HT1080 (cell line): ENCODE measurements at places on chromosomes 5 and 9. TPM values are rescaled to one million over a fixed set of nuclear protein-coding genes. Genes with fewer than 3 reads are reported as not detected.

GRCh38 chr9:111842313-111842712 is 47.6 kb upstream of the SHOC1 start:
- DNase-seq, result no peak

GRCh38 chr9:112378328-112379176 is 1.4 kb upstream of the HSDL2 start:
- peak; percentile 27 for DNase-seq

GRCh38 chr5:175325681-175326080 is 118.3 kb downstream of the DRD1 start:
- no peak for DNase-seq

DNA sequence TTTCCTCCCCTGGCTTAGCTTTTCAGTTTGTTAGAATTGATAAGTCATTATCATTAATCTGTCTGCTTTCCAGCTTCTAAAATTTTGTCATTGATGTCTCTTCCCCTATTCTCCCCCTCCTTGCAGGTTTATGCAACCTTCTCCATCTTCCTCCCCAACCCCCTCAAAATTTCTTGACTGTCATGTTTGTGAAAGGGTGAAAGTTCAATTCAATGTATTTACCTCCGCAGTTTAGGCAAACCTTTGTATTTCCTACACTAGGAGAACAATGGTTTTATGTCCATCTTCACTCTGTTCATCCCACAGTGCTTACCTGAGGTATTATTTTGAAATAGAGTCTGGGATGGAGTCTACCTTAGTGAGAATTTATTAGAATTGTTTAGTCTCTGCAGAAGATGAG is 117.9 kb downstream of the ALDH1A1 start:
- no peak for DNase-seq

- no peak for DNase-seq
Observed at GRCh38 chr5:137712139-137712667, 23.7 kb downstream of the KLHL3 start.

- no peak for DNase-seq
Observed at GRCh38 chr9:105024529-105024928, 96.6 kb upstream of the ABCA1 start.

- DNase-seq, result peak; percentile 82
Observed at GRCh38 chr5:132386644-132387286, 17.3 kb downstream of the SLC22A5 start.

DNA sequence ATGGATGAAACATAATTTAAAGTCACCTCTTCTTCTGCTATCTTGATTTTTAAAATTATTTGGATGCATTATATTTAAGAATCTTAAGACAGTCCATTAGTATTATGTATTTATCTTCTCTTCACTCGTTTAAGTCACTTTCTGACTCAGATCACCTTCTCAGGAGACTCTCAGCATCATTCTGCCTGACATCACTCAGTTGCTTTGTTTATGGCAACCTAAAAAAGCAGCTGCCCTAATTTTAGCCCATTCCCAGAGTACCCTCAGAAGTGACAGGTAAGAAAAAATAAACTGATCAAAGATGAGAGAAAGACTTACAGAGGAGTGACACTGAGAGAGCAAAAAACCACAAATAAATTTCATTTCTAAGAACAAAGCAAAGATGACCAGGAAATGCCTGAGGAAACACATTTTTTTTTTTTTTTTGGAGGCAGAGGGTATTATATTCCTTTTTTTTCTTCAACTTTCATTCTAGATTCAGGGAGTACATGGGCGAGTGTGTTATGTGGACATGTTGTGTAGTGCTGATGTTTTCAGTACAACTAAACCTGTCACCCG is 140.5 kb downstream of the MUSK start:
- no peak for DNase-seq

GRCh38 chr9:123568691-123569688 is 213.0 kb downstream of the CRB2 start:
- DNase-seq, result no peak

DNA sequence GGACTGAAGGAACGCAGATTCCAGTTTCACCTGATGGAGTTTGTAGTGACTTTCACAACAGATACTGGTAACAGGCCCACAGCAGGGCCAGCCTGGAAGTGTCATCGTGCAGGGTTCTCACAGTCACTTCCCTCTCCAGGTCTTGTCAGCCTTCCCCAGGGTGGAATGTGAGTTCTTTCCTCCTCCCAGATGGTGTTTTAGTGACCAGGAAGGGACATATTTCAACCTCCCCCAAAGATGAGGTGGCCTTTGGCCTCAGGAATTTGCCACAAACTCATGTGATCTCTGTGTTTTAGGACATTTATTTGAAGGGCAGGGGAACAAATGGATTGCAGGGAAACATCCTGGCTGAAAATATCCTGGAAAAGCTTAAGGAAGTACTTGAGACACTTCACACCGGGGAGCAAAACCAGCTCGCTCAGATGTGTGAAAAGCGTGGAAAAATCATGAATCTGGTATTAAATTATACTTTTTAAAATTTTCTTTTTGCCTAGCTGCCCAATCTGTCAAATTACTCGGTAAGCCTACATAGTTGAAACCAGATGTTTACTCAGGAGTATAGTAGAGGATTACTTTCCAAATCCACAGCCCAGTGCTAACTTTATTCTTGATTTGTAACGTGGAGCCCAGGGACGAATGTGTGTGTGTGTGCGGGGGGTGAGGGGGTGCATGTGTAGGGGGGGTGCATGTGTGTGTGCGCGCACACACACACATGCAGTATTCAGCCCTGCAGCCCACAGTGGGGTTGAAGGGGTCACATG is 66.8 kb downstream of the PTPDC1 start:
- DNase-seq, result no peak

GRCh38 chr5:178404987-178405386 is 172.4 kb upstream of the PHYKPL start:
- no peak for DNase-seq

GRCh38 chr9:115590011-115590410 is 472.1 kb upstream of the TNC start:
- peak; percentile 76 for DNase-seq

The KCNV2 gene
- not detected in 2 replicates for total RNA-seq

The SLU7 gene
- 64.9 and 67.0 TPM in 2 replicates for total RNA-seq

The DDX4 gene
- 0.24 TPM in 1 of 2 replicates, not detected in the other for total RNA-seq

The ROR2 gene
- total RNA-seq, result 0.03 and 0.29 TPM in 2 replicates
